ENCODE measurements at places on chromosomes 4 and X.

- no peak for DNase-seq
Observed at GRCh38 chrX:151609222-151609621, 45.7 kb downstream of the PASD1 start.

DNA sequence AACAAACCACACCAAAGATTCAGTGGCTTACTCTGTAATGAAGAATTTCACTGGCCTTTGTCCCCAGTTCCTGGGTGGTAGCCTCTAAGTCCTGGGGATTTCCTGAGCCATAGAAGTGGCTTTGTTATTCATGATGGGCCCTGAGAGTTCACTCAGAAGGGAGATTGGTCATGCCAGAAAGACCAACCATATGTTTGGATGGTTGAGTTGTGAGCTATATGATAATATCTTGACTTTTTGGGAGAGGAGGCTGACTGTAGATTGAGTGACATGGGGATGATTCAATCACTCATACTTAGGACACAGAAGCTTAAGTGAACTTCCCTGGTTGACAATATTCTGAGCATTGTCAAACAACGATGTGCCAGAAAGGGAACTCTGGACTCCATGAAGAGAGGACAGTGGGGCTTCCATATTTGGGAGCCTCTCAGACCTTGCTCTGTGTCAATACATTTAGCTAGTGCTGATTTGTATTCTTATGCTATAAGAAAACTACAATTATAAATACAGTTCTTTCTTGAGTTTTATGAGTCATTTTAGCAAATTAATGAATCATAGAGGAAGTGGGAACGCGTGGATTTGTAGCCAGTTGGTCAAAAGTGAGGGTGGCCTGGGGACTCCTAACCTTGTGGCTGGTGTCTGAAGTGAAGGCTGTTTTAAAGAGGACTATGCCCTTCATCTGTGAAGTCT lies 392.0 kb downstream of the GBA3 start:
- DNase-seq = peak; percentile 26

DNA sequence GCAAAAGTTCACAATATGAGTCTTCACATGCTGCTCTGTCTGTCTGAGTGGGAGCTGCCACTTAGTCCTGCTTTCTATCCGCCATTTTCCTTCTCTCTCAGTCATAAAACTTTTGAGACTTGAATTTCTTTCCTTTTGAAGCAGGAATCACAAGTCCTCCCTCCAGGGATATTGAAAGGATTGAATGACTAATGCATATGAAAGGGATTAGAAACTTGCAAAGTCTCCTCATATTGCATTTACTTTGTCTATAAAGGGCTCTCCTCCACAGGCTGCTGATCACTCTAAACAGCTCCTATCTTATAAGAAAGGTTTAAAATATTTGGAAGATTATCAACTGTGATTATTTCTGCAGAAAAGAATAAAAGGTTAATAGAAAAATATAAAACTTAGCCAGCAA lies 879.1 kb downstream of the ARAP2 start:
- no peak for DNase-seq

- no peak for DNase-seq
Observed at GRCh38 chr4:188611143-188611542, 471.9 kb downstream of the TRIML1 start.

DNA sequence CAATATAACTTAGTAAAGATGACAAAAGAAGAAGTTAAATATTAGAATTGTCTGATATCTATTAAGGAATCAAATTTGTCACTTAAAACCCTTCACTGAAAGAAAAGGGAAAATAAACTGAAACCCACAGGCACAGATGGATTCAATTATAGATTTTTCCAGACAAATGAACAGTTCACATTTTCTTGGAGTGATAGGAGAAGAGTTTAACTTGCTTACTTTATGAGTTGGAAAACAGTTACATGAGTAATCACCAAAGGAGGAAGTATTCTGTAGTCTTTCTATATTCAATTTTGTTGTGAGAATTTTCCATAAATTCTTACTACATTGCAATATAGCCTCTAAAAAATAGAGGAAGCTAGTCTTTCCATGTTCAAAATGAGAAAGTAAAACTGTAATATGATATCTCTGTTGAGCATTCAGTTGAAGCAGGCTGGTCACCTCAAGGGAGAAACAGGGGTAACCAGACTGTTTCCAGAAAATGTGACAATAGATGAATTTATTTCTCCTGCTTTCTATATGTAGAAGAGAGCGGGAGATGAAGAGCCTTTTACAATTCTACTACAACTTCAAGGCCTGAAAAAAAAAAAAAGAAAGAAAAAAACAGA lies 330.3 kb upstream of the EPHA5 start:
- DNase-seq = peak; percentile 69

All from EH (cell line).